Spleen (tissue), 13 donors: ENCODE measurements at places on chromosomes 11 and 22. TPM values are rescaled to one million over a fixed set of nuclear protein-coding genes. Genes with fewer than 3 reads are reported as not detected.

DNA sequence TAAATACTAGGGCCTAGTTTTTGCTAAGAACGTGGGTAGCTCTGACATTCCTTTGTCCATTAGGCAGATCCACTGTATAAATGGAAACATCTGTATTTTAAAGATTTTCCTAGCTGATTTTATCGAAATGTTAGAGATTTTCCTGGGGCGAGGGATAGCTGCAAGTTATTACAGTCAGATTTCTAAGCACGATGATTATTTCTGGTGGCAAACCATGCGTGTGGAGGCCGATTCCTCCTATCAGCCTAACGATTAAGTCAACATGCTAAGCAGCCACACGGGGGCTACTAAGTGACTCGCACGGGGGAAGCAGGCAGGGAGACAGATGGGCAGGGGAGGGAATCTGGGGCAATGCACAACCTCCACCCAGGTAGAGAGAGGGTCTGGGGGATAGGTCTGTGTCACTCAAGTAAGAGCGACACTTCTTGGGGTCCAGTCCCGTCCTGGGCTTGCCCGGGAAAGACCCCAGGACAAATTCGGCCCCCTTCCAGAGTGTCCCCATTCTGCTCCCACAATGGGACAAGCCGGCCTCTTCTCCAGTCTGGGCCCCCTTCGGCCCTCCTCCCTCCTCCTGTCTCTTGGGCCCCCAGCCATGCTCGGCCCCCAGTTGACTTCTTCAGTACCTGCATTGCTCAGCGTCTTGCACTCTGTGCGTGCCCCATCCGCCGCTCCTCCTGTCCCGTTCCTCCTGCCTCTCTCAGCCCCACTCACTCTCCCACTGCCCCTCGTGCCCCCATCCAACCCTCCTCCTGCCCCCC is 571 bp downstream of the C11orf24 start:
- peak; percentile 86 for DNase-seq
- peak overlapping the region; percentile 92 for H3K27ac ChIP-seq
- peaks cover 44% of the 10 kb centered on the region for H3K4me1 ChIP-seq
- peaks cover 20% of the 10 kb centered on the region for H3K36me3 ChIP-seq

Gene BBOX1
- not detected for total RNA-seq

DNA sequence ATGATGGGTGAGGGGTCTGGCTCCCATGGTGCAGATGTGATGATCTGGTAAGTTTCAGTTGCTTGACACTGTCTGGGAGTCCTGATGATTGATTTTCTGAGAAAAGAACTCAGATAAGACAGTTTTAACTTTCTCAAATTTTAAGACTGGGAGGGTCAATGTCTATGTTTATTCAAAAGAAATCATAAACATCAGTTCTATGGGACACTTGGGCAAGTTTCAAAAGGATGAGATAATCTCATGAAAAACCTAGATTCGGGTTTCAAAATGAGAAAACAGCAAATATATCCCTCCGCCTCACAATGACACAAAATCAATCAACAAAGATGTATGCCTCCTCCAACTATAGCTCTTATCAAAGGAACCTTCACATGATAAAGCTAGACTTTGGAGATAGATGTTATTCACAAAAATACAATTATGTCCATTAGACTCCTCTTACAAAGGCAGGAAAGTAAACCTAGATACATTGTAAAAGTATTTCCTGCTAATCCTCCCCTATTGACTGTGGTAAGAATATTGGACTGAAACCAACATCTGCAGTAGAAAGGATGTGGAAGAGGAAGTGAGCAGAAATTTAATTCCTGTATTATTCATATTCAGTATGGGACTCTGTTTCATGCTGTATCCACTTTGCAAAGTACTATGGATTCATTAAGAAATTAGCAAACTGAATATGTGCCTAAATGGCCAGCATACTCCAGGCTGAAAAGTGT is 21.6 kb downstream of the SVIP start:
- H3K4me1 ChIP-seq, result peaks cover 8% of the 10 kb centered on the region
- no peak for DNase-seq
- no peaks in the 10 kb centered on the region for H3K36me3 ChIP-seq
- no peak overlapping the region for H3K4me3 ChIP-seq
- H3K27me3 ChIP-seq, result no peaks in the 10 kb centered on the region

DNA sequence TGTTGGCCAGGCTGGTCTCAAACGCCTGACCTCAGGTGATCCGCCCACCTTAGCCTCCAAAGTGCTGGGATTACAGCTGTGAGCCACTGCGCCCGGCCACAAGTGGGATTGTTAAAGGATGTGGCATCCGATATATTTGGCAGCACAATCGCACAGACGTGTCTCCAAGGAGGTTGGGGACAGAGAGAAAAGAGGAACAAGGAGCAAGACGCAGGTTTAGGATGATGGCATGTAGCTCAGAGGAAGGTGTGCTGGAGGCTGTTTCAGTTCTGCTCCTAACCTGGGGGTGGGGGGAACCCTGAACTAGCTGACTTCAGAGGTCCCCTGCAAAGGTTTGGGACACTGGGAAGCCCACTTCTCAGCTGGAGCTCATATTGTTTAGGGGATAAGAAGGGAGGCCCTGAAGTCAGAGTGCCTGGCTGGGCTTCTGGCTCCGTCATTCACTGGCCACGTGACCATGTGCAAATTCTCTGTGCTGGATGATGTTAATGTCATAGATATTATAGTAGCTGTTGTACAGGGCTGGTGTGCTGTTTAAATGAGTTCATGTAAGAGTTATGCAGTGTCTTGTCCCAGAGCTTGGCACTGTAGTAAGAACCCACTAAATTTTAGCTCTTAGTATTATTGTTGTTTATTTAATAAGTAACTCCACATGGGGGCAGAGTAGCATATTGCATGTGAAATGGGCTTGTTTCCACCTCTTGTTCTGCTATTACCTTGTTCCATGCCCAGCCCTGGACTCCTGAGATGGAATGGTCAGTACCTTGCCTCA is 129.7 kb downstream of the ST3GAL4 start:
- no peak overlapping the region for H3K27ac ChIP-seq
- no peak overlapping the region for H3K4me3 ChIP-seq
- H3K27me3 ChIP-seq, result no peaks in the 10 kb centered on the region

- no peaks in the 10 kb centered on the region for H3K27me3 ChIP-seq
- H3K36me3 ChIP-seq, result no peaks in the 10 kb centered on the region
- no peaks in the 10 kb centered on the region for H3K4me1 ChIP-seq
- H3K4me3 ChIP-seq, result no peak overlapping the region
- DNase-seq, result no peak
These were observed 93.1 kb downstream of the CADM1 start for GRCh38 chr11:115411120-115411519.

DNA sequence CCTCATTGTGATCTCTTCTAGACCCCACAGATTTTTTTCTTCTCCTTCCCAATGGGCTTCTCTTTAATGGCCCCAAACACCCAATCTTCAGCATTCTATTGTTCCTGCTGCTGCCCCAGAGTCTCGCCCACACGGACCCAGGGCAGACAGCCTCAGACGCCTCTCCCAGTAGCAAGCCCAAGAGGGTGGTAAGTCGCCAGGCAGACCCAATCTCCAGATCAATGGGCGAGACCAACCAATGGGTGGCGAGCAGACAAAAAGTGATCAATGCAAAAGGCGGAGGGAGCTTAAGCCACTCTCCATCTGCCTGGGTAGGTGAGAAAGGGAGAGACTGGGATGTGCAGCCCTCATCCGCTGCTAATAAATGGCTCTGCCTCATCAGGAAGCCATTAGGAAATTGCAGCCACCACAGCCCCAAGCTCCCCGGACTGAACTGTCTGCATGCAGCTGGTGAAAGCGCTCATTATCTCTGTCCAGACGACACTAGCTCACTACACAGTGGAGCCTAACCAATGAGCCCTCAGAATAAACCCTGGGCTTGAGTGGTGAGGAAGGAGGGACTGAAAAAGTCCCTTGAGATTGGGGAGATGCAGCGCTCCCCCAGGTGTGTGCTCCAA is 81.8 kb downstream of the ETS1 start:
- peaks cover 17% of the 10 kb centered on the region for H3K36me3 ChIP-seq
- no peak overlapping the region for H3K4me3 ChIP-seq
- no peak for DNase-seq
- peaks cover 100% of the 10 kb centered on the region for H3K4me1 ChIP-seq
- no peaks in the 10 kb centered on the region for H3K27me3 ChIP-seq

DNA sequence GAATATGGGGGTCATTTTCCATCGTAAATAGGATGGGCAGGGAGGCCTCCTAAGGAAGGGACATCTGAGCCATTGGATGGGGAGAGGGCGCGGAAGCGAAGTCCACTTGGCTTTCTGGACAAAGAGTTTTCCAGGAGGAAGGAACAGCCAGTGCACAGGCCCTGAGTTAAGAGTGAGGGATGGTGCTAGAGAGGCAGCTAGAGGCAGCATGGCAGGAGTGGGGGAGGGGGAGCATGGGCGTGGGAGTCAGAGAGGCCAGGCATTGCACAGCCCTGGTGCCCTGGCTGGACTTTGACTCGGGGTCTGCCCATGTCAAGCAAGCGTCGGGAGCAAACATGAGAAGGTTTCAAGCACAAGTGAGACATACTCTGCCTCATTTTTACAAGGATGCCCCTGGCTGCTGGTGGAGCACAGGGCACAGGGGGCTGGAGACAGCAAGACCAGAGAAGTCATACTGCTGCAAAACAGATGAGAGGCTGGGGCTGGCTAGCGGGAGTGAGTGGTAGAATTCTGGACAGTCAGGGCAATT is 9.0 kb downstream of the GNAZ start:
- no peaks in the 10 kb centered on the region for H3K27me3 ChIP-seq
- no peaks in the 10 kb centered on the region for H3K36me3 ChIP-seq
- H3K4me1 ChIP-seq, result peaks cover 35% of the 10 kb centered on the region
- no peak overlapping the region for H3K27ac ChIP-seq

GRCh38 chr22:50201191-50202129 is 649 bp downstream of the SELENOO start:
- H3K27me3 ChIP-seq, result no peaks in the 10 kb centered on the region
- DNase-seq, result peak; percentile 87
- peak overlapping the region; percentile 91 for H3K27ac ChIP-seq
- peaks cover 27% of the 10 kb centered on the region for H3K36me3 ChIP-seq
- H3K4me3 ChIP-seq, result peak overlapping the region; percentile 69

Gene PRR33
- total RNA-seq, result not detected

- H3K27me3 ChIP-seq, result no peaks in the 10 kb centered on the region
- H3K4me1 ChIP-seq, result peaks cover 49% of the 10 kb centered on the region
- peak; percentile 77 for DNase-seq
- peak overlapping the region; percentile 86 for H3K27ac ChIP-seq
- no peaks in the 10 kb centered on the region for H3K36me3 ChIP-seq
- H3K4me3 ChIP-seq, result peak overlapping the region; percentile 7
These were observed 11.0 kb downstream of the MPZL3 start for GRCh38 chr11:118240999-118241763.

DNA sequence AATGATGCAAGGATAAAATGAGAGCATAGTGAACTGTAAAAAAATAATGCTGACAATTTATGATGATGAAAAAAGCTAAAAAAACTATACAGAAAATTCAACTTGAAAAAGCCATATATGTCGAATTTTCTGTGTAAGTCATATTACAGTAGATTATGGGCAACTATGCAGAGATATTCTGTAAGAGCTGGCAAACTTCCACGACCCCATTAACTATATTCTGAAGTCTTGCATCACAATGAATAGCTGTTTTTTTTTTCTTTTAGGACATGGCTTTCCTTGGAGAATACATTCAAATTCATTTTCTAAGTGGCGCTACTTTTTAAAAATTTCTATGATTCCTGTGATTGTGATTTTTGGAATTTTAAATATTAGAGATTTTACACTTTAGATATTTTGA is 18.4 kb downstream of the PSMD13 start:
- no peaks in the 10 kb centered on the region for H3K27me3 ChIP-seq
- peaks cover 30% of the 10 kb centered on the region for H3K36me3 ChIP-seq
- no peak overlapping the region for H3K4me3 ChIP-seq
- no peak overlapping the region for H3K27ac ChIP-seq

GRCh38 chr11:83655976-83656375 is 369.8 kb upstream of the CCDC90B start:
- DNase-seq, result no peak
- H3K4me3 ChIP-seq, result no peak overlapping the region
- no peaks in the 10 kb centered on the region for H3K4me1 ChIP-seq
- no peak overlapping the region for H3K27ac ChIP-seq
- H3K27me3 ChIP-seq, result no peaks in the 10 kb centered on the region

Gene OR10A2
- not detected for total RNA-seq

DNA sequence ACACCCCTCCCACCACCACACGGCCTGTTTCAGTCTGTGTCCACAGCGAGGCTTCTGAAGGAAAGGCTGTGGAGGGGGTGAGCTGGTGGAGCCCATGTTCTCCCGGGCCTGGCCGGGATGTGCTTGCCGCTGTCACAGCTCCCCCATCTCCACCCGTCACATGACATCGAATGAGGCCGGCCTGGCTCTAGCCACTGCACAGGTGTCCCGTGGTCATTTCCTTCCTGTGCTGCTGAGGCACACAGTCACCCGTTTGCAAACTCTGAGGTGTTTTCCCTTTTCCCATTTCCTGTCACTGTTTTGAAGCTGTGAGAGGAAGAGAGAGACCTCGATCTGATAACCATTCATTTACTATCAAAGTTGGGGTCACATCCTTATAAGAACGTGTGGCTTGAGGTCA is 55.7 kb upstream of the CLDN5 start:
- no peaks in the 10 kb centered on the region for H3K27me3 ChIP-seq
- peaks cover 10% of the 10 kb centered on the region for H3K4me1 ChIP-seq
- no peaks in the 10 kb centered on the region for H3K36me3 ChIP-seq
- H3K4me3 ChIP-seq, result no peak overlapping the region

Gene GAB4
- total RNA-seq, result 0.46 TPM

- H3K4me3 ChIP-seq, result no peak overlapping the region
- no peaks in the 10 kb centered on the region for H3K36me3 ChIP-seq
- H3K27ac ChIP-seq, result no peak overlapping the region
- no peaks in the 10 kb centered on the region for H3K4me1 ChIP-seq
- H3K27me3 ChIP-seq, result peaks cover 8% of the 10 kb centered on the region
These were observed 815 bp downstream of the TNNT3 start for GRCh38 chr11:1920128-1920908.

Gene CAVIN3
- 42.9 TPM for total RNA-seq

Gene NCR3LG1
- total RNA-seq, result 1.5 TPM

DNA sequence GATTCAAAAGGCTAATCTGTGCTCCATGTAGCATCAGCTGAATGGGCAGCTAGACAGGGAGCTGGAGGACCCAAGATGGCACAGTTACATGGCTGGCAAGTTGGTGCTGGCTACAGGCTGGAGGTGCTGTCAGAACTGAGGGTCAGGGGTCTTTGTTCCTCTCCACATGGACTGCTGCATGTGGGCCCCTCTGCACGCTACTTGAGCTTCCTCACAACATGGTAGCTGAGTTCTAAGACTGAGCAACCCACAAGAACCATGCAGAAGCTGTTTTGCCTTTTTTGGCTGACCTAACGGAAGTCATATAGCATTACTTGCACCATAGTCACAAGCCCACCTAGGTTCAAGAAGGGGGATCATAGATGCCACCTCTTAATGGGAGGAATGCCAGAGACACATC is 196.1 kb downstream of the GRIK4 start:
- no peaks in the 10 kb centered on the region for H3K27me3 ChIP-seq
- H3K27ac ChIP-seq, result no peak overlapping the region
- H3K4me3 ChIP-seq, result no peak overlapping the region
- no peaks in the 10 kb centered on the region for H3K4me1 ChIP-seq
- H3K36me3 ChIP-seq, result no peaks in the 10 kb centered on the region
- DNase-seq, result no peak

DNA sequence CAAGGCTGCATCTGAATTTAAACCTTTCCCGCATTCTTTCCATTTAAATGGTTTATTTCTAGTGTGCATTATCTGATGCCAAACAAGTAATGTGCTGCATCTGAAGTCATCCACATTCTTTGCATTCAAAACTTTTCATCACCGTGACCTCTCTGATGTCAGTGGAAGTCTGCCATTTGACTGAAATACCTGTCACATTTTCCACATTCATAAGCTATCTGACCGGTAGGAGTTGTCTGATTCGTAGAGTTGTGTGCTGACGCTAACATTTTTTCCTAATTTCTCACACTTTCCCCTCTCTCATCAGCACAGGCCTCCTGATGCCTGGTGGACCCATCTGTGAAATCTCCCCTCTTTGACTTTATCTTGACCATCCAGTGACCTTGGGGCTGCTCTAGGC is 79.9 kb upstream of the BARX2 start:
- H3K36me3 ChIP-seq, result no peaks in the 10 kb centered on the region
- no peak for DNase-seq
- H3K4me3 ChIP-seq, result no peak overlapping the region
- peaks cover under 1% of the 10 kb centered on the region for H3K27me3 ChIP-seq
- no peak overlapping the region for H3K27ac ChIP-seq
- H3K4me1 ChIP-seq, result no peaks in the 10 kb centered on the region
